ENCODE measurements at places on chromosomes 5 and 9. TPM values are rescaled to one million over a fixed set of nuclear protein-coding genes. Genes with fewer than 3 reads are reported as not detected.

SLC2A6 gene
- 42.1 TPM for total RNA-seq

ACTBL2 gene
- total RNA-seq, result 0.17 TPM

GDNF gene
- not detected for total RNA-seq

SAP30L gene
- 40.6 TPM for total RNA-seq

CACFD1 gene
- total RNA-seq, result 21.4 TPM

CYLC2 gene
- total RNA-seq, result not detected

Data from dermis blood vessel endothelial cell (primary cell).